ENCODE measurements at places on chromosomes 13 and 19.

GRCh38 chr19:11480715-11481533 lies at the start of gene ELAVL3:
ELAVL3 (minus strand) TSS chr19:11481046; CDS start chr19:11480608, 438 bp downstream.
- no peak for DNase-seq

DNA sequence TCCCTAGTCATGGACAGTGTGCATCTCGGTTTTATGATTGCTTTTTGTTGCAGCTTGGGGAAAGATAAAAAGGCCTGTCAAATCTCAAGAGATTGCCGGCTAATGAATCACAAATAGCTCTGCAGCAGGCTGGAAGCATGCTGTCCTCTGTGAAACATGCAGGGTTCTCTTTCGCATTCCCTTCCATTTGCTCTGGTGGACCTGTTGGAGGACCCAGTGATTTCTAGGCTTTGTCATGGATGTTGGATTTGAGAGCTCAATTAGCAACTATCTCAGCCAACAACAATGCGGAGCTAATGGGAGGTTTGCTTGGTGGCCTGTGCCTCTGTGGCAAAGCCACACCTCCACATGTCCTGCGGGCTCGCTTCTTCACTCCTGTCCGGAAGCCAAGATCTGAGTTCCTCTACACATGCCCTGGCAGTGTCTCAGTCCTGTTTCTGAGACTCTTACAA lies 418.1 kb upstream of the ARGLU1 start:
- DNase-seq, result no peak

DNA sequence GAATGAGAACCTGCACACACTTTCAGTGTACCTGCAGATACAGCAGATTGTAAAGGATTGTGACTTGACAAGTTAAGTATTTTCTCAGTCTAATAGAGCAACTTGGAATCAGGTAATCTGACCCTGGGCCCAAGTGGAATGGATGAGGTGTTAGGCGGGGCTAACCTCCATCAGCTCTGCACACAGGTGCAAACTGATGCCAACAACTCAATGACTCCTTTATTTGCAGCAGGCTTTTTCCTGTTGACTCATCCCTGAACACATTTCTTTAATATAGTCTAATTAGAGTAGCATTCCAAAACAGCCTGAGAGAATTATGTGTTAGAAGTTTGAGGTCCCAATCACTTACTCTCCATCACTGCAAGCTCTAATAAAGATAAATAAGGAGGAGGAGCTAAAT lies 48.8 kb downstream of the TPT1 start:
- DNase-seq, result no peak

DNA sequence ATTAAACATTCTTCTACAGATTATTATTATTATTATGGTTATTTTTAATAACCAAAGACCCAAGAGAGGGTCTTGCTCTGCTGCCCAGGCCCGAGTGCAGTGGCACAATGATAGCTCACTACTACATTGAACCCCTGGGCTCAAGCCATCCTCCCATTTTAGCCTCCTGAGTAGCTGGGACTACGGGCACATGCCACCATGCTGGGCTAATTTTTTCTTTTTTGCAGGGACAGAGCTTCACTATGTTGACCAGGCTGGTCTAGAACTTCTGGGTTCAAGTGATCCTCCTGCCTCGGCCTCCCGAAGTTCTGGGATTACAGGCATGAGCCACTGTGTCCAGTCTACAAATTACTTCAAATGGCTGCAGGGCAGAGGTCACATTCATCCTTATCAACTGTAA lies 179.8 kb downstream of the KCNRG start:
- no peak for DNase-seq

DNA sequence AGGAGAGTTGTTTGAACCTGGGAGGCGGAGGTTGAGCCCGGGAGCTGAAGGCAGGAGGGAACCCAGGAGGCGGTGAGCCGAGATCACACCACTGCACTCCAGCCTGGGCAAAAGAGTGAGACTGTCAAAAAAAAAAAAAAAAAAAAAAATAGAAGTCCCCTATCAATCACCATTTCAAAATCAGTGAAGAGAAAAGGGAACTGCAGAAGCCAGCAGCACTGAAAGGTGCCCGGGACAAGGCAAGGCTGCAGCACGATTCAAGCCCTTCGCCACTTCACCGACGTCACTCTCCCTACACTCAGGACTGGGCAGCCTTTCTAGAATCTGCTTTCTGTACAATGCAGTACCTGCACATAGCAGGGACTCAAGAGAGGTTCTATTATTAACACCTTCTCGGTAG lies 21.9 kb upstream of the USP12 start:
- DNase-seq, result no peak

DNA sequence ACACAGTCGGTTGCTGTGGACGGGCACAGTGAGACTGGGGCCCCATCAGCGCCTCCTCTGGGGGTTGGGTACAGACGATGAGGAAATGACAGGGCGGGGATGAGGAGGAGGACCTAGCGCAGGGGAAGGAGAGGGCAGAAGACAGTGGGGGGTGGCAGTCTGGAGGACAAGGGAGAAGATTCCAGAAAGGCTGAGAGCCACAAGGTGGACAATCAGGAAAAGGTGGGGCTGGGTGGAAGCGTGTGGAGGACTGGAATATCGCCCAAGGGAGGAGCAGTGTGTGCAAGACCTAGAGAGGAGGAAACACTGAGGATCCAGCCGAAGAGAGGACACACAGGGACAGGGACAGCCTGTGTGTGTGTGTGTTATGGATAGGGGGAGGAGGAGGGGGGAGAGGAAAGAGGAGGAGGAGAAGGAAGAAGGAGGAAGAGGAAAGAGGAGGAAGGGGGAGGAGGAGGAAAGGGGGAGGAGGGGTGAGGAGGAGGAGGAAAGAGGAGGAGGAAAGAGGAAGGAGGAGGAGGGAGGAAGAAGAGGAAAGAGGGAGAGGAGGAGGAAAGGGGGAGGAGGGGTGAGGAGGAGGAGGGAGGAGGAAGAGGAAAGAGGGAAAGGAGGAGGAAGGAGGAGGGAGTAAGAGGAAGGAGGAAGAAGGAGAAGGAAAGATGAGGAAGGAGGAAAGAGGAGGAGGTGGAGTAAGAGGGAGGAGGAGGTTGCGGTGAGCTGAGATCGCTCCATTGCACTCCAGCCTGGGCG lies 15.8 kb upstream of the GARIN5A start:
- DNase-seq, result no peak

GRCh38 chr13:100521851-100522617 lies 66.6 kb downstream of the GGACT start:
- no peak for DNase-seq

GRCh38 chr13:33544308-33544707 lies 258.8 kb upstream of the STARD13 start:
- DNase-seq, result no peak

DNA sequence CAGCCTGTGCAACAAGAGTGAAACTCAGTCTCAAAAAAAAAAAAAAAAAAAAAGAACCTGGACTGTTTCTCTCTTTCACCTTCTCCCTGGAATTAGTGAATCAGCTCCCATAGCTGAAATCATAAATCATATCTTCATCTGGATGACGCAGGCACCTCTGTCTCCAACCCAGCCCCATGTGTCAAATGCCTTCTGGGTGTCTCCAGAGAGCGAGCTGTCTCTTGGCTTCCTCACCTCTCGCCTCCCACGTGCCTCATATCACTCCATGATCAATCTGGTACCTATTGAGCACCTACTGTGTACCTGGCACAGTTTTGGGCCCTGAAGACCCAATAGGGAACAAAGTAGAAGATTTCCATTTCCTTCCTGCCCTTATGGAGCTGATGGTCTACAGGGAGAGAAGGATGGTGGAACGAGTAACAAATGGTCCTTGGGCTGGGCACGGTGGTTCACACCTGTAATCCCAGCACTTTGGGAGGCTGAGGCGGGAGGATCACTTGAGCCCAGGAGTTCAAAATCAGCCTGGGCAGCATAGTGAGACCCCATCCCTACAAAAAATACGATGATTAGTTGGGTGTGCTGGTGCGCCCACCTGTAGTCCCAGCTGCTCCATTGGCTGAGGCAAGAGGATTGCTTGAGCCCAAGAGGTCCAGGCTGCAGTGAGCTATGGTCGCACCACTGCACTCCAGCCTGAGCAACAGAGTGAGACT lies 2.5 kb downstream of the HSD11B1L start:
- no peak for DNase-seq

GRCh38 chr13:20353973-20354372 lies 121.9 kb upstream of the GJB6 start:
- no peak for DNase-seq

GRCh38 chr19:51342631-51343569 lies 961 bp upstream of the VSIG10L start:
- DNase-seq, result no peak

- no peak for DNase-seq
These were observed 2.9 kb upstream of the DCUN1D2 start for GRCh38 chr13:113493315-113493951.
